T-helper 1 cell (primary cell): ENCODE measurements at places on chromosomes 4 and X.

DNA sequence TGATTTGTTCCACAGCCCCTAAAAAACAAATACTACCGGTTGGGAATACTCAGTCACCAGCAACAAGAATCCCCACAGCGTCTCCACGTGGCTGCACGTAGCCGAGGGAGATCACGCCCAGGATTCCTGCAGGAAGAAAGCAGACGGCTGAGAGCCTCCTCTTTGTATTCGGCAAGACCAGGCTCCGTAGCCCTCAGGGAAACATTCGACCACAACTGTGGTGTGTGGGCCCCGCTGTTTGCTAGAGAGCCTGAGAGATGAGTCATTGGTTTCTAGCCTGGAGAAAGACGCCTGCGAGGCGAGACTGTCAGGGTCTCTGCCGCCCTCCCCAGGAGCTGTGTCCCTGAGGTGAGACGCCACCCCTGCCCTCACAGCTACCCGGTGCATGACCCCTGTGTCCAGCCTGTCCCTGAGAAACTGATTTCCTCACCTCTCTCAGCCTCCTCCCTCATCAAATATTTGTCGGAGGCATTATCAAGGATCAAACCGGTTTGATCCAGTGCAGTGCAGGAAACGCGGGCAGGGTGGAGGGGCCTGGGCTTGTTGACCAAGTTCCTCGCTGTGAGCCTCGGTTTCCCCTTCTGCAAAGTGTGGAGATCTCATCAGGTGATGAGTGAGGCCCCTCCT lies 4.7 kb upstream of the S100P start:
- DNase-seq = peak; percentile 49

- no peak for DNase-seq
Measured at GRCh38 chr4:30380404-30380998, 339.7 kb upstream of the PCDH7 start.

DNA sequence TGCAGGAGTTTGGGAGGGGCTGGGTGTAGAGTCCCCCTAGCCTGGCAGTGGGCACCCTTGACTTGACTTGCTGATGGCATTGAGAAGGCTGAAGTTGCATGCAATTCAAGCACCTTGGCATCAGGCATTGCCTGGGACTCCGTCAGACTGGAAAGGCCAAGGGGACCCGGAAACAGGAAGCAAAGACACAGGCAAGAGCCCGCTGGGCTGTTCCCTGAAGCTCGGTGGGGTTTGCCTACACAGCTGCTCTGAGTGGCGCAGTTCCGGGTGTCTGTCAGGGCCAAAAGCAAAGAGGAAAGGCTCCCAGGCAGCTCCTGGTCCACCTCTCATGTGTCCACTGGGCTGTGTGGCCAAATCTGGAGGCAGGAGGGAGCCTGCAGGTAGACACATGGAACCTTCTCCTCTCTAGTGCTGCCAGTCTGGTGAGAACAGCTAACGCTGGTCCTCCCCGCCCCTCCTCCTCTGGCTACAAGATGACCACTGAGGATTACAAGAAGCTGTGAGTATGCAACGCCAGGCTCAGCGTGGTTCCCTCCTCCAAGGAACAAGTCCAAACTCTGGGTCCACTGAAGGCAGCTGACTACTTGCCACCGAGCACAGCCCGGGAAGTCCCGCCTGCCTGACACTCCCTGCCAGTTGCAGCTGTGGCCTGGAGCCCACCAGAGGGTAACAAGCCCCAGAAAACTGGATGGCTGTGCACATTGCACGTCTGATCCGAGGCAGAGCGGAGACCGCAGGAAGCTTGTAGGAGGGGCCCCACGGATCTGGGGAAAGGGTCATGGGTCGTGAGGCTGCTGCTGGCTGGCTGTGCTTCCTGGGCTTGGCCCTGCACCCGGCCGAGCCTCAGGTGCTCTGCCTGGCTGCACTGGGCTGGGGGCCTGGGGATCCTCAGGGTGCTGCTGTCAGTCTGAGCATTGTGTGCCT lies 20.1 kb downstream of the ZNF185 start:
- no peak for DNase-seq

DNA sequence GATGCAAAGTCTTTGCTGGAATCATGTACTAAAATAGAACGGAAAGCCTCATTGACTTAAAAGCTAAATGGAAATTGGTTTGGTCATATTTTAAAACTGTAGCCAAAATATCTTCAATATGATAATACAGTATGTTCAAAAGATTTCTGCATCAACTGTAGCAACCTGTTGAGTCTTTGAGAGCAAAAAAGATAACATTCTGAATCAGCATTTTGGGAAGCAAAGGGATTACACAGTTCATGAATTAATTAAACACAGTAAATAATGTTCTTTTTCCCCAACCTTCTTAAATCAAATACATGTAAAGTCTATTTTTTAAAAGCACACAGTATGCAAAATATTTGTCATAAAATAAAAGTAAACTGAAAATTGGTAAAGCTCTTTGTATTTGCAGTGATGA lies 50.5 kb downstream of the DCHS2 start:
- DNase-seq = no peak

DNA sequence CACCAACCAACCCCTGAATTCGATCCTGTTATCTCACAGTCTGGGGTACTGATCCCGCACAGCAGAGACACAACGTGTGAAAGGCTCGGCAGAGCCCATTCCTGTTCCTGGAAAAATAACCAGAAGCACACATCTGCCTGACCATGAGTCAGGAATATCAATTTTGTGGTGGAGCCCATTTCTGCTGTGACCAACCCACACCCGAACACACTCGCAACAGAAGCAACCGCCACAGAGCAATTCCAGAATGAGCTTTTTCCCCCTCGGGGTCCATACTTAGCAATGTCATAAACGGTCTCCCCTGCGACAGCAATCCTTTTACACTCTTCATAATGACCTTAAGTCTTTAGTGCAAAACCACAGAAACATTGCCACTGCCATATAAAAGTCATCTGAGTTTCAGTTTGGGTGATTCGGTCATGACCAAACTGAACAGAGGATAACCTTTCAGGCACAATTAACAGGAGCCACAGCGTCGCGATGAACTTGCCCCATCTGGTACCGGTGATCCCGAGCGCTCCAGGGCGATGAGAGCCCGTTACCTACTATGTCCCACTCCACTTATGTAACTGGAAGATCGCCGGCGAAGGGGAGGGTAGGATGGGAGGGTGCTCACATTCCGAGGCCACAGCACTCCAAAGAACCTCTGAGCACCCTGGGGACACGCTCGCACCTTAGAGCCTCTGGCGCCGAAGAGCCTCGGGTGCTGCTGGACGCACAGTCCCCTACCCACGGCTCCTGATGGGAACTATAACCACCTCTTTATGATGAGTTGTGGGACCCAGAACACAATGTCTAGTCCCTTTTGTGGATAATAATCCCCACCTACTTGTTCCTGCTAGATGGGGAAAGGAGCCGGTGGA lies 1.1 kb downstream of the MECP2 start:
- no peak for DNase-seq

GRCh38 chr4:22312113-22312512 lies 203.8 kb downstream of the ADGRA3 start:
- DNase-seq = no peak

GRCh38 chr4:152464030-152464823 lies 71.7 kb downstream of the FBXW7 start:
- DNase-seq = no peak

DNA sequence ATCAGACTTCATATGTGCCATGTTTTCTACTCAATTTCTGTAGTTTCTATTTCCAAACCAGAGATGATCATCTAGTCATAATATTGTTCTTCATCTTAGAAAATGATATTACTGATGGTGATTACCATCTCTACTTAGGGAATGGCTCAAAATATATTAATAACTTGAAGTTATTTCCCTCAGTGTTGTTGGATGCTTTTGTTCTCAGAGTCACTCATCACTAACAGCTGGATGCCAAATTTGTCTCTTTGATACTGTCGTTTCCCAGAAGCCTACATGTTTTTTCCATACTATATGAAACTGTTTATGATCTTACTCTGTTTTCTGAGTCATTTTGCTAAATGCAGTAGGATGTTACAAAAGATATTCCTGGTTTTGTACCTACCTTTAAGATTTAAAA lies 8.9 kb downstream of the PGAM4 start:
- DNase-seq = no peak

GRCh38 chrX:36087366-36087765 lies 167.8 kb downstream of the CFAP47 start:
- no peak for DNase-seq

DNA sequence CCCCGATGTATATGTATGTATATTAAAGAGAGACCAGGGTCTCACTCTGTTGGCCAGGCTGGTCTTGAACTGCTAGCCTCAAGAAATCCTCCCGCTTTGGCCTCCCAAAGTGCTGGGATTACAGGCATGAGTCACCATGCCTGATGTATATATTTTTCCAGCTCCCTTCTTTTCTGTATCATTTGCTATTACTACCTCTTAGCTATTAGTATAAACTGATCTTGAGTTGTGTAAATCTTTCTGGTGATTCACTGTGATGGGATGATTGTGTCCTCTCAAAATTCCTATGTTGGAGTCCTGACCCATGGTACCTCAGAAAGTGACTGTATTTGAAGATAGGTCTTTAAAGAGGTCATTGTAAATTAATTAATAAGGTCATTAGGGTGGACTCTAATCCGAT lies 53.1 kb downstream of the HPRT1 start:
- no peak for DNase-seq

DNA sequence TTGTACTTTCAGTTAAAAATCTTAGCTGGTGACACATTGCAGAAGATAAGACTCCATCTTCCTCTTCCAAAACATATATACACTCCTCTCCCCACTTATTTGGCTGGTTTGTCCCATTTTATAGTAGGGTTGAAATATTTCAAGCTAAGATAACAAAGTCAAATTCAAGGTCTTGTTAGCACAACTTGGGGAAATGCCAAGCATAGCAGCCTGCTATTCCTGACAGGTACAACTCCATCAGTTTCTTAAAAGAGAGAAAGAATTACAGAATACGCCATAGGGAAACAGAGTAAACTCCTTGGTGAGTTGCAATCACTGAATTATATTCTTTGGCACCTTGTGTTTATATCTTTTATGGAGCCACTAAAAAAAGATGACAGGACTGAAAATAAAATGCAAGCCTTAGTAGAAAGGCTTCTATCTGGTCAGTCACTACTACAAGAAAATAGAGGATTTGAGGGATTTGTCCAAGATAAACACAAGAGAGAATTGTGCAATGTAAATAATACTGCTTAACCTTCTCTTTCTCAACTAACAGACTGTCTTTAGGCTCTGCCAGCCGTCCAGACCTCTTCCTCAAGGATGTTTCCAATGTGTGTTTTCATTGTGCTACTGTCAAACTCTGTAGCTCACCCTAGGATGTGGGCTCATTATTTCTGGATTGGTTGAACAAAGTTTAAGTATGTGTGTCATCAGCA lies 170.3 kb downstream of the VEGFC start:
- no peak for DNase-seq

GRCh38 chr4:74653331-74654229 lies 140.7 kb downstream of the BTC start:
- no peak for DNase-seq

DNA sequence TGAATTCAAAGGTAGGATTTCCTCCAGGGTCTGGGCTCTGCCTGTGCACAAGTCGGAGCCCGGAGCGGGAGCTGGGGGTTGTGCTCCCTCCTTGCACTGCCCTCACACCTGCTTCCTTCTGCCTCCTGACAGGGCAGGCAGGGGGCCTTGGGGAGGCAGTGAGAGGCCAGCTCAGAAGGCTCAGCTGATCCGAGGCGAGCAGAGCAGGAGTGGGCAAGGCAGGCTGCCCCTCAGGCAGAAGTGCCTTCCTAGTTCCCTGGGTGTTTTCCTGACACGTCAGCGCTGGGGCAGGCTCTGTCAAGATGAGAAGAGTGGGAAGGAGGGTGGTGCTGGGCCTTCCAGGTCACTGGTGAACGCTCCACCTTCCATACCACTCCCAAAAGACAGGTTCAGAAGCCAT lies 5.5 kb upstream of the IRAK1 start:
- no peak for DNase-seq

- DNase-seq = no peak
Measured at GRCh38 chr4:40419231-40419912, 84.2 kb downstream of the CHRNA9 start.

GRCh38 chrX:19837648-19838047 lies 49.8 kb downstream of the SH3KBP1 start:
- no peak for DNase-seq

DNA sequence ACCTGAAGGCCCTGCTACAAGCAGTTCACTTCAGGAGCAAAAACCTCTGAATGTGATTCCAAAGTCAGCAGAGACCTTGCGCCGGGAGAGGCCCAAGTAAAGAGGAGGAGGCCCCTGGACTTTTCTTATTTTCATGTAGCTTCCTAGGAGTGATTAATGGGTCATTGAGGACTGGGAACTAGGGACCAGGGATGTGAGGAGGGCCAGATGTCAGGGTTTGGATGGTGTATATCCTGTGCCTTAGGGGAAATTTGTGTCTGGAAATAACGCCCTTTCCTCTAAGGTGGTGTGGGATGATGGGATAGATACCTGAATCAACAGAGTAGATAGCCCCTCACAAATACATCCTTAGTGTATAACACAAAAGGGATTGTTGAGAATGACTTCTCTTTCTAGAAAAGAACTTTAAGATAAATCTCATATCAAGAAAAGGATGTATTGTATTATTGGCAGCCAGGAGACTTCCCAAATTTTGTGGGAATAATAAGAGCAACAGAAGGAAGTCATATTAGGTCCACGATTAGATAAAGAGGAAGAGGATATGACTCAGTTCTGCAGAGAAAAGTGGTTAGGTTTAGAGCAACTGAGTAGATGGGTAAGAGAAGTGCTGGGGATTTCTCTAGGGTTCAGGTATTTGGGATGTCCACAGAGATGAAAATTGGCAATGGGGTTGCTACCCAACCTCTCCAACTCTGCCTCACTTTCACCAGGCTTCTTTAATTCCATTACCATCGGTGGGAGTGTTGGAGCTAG lies 1.1 kb downstream of the ITGB1BP2 start:
- no peak for DNase-seq

DNA sequence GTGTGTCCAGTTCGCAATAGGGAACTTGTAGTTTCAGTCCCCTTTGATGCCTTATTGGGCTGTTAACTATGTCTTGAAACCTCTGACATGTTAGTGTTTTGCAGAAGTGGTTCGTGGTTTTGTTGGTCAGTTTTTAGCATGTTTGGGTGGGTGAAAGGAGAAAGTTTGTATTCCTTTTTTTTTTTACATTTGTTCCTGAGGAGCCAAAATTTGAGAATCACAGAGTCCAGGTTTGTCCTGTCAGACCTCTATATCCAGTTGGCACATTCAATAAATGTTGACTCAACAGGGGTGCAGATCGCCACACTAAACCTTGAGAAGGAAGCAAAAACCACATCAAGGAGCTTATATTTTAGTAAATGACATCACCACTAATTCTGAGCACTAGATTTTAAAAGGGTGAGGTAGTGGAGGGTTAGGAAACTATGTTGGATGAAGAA lies 26.2 kb downstream of the DLG3 start:
- no peak for DNase-seq
